ENCODE measurements at places on chromosomes 6 and 20.

GRCh38 chr6:71284785-71285184 lies 3.8 kb upstream of the OGFRL1 start:
- no peak for DNase-seq

GRCh38 chr20:666877-667276 lies 8.7 kb downstream of the SCRT2 start:
- no peak for DNase-seq

GRCh38 chr20:43981540-43981939 lies 66.9 kb downstream of the TOX2 start:
- DNase-seq, result no peak

DNA sequence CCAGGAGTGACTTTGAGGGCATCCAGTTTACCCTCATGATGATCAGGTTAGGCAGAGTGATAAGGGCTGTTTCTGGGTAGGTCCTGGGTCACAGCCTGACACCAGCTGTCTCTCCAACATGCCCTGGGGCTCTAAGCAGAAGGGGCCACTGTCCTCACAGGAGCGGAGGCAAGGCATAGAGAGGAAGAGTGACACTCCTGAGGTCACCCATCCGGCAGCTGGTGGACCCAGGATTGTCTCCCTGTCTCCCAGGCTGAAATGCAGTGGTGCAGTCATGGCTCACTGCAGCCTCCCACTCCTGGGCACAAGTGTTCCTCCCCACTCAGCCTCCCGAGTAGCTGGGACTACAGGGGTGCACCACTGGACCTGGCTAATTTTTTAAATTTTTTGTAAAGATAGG lies 12.0 kb downstream of the DLGAP4 start:
- DNase-seq, result no peak

DNA sequence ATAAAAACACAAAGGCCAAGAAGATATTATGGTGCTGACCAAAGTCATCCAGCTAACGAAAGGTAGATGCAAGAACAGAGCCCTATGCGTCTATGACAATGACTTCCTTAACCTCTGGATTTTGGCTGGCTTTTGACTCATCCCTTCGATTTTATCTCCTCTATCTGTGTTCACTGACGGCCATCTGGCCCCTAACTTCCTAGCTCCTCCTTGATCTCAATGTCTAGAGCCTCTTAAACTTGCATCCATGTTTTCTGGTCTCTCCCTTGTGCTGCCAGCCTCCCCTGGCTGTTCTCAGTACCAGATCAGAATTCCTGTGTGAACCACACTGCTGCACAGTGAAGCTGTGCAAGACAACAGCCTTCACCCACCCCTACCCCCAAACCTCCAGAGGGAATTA lies 452.9 kb downstream of the UTRN start:
- no peak for DNase-seq

DNA sequence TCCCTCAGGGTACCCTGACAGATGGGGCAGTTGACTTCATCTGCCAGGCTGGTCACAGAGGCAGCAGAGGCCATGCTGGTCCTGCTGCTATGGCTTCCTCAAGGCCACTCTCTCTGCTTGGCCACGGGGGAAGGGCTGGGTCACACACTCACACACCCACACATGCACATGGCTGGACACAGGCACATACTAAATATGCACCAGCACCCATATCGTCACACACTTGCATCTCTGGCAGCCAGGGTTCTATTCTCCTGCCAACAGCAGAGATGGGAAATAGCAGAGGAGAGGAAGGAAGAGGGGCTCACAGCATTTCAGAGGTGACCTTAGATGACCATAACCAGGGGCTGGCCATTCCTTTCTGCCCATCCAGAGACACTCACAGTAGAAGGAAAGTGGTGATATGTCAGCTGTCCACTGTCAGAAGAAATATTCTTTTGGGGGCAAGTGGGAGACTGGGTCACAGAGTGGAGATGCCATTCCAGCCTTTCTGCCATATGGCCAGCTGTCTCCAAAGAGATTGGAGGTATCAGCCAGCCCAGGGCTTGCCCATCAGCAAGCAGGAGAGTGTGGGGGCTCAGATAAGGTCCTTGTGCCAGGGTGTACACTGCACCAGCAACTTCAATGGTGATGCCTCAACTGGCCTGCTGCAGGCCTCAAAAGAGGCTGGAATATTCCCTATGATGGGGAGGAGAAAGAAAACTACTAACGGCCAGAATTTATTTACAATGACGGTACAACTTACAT lies at the start of gene TRIM10:
Gene TRIM10 (minus strand): TSS at position 427 of the 747 bp plus-strand sequence. CDS start 353 bp downstream, at position 74.
- no peak for DNase-seq

DNA sequence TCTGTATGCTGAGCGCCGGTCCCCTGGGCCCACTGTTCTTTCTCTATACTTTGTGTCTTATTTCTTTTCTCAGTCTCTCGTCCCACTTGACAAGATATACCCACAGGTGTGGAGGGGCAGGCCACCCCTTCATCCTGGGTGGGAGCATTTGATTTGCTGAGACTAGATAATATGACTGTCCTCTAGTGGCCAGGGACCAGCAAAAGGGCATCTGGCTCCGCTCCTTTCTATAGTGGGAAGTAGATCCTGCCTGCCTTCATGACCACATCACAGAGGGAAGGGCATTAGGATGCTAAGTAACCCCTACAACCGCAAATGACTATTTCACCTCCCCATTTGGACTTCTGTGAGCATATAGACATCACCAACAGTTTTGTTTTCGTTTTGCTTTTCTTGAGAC lies 64.5 kb downstream of the TRMT6 start:
- DNase-seq, result no peak

DNA sequence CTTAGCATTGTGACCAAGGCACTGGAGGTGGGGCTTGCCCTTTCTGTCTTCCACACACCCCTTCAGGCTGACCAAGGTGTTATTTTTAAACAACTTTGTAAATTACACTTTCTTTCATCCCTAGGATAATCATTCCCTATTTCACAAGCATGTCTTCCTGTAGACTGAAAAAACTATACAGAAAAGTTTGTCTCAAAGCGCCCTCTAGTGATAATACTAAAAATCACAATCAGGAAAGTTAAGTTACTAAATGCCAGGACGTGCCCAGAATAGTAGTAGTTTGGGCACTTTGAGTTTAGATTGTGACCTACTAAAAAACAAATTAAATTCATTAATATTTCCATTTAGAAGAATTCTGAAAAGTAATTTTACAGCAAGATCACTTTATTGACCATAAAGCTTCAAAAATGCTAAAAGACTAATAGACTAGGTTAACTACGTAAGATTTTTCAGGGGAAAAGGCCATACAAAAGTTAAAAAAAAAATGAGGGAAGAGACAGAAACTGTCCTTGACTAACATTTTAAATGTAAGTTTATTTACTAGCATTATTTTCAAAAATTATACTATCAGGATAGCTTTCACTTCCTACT lies 123.3 kb upstream of the DUSP22 start:
- DNase-seq, result no peak

DNA sequence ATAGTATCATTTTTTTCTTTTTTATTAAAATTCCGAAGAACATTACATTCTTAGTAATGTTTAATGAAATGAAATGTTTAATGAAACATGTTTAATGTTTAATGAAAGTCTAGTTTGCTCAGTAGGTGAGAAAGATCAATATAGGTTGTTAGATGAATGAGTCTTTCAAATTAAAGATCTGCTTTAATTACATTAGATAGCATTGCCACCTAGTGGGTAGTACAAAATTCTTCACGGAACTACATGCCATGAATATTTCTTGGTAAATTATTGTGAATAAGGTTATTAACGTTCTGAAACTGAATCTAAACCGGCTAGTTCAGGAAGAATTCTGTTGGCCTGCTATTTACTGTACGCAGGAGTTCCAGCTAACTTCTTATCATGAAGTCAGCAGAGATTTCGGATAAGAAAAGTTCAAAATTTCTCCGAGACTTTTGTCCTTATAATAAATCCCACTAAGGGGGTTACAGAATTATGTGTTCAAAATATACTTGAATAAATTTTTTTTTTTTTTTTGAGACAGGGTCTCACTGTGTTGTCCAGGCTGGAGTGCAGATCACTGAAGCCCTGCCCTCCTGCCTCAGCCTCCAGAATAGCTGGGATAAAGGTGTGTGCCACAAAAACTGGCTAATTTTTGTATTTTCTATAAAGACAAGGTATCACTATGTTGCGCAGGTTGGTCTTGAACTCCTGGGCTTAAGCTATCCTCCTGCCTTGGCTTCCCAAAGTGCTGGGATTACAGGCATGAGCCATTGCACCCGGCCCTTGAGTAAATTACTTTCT lies 7.9 kb upstream of the GMNN start:
- DNase-seq, result no peak

- DNase-seq, result no peak
Measured at GRCh38 chr20:47174456-47175243, 181.8 kb downstream of the ZMYND8 start.

DNA sequence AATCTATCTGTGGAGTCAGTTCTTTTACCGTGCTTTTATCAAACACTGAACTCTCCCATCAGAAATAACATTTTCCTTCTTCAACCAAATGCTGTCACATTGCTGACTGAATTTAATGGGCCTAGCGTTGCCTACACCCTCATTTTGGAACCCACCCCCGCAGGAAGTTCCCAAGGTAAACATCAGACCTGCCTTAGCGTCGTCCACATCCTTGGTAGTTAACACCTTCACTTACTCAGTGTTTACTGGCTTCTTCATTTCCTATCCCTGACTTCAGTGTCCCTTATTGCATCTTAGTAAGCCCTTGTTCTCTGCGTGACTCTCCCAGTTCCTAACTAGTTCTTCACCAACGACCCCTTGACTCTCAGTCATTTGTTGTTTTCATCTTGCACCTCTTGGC lies 491.4 kb upstream of the SOX4 start:
- no peak for DNase-seq

GRCh38 chr20:41345729-41346067 lies 5.1 kb downstream of the LPIN3 start:
- DNase-seq, result no peak

GRCh38 chr20:38173237-38174156 lies 8.4 kb upstream of the TGM2 start:
- DNase-seq, result no peak

DNA sequence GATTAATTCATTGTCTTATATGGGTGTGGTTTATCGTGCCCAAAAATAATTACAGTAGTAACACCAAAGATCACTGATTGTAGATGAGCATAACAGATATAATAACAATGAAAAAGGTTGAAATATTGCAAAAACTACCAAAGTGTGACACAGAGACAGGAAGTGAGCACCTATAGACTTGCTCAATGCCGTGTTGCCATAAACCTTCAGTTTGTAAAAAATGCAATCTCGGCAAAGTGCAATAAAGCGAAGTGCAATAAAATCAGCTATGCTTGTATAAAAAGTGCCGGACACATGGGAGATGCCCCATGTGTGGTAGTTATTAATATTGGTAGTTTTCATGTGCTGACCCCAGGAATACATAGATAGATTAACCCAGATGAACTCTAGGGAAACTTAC lies 192.6 kb downstream of the NRN1 start:
- DNase-seq, result no peak

DNA sequence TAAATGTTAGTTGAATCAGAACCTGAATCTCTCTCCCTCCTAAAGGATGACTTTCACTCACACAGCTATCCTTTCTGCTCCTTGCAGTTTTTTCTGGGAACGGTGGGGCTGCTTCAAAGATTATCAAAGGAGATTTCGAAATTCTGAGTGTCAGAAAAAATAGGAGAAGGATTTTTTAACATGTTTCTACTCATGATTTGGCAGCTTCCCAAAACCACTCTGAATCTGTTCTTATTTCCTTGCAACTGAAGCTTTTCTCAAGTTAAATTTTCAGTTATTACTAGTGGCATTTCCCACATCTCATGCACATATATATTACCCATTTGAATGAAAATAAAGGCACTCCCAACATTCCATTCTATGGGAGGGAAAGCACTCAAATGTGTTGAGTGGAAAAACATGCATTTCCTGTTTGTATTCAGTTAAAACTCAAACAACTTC lies 123.6 kb downstream of the LCA5 start:
- no peak for DNase-seq

DNA sequence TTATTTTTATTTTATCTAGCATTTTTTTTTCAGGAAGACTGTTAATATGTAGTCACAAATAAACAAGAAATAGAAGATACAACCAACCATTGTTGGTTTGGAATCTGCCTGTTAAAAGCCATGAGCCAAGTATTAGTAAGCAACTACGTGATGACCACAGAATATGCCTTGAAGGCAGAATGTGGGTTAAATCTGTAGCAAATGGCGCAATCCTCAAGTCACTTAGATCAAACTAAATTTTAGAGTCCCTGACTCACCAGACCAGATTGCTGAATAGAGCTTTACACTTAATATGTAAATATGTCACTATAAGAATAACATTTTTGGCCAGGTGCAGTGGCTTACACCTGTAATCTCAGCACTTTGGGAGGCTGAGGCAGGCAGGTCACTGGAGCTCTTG lies 800.1 kb upstream of the CITED2 start:
- no peak for DNase-seq

DNA sequence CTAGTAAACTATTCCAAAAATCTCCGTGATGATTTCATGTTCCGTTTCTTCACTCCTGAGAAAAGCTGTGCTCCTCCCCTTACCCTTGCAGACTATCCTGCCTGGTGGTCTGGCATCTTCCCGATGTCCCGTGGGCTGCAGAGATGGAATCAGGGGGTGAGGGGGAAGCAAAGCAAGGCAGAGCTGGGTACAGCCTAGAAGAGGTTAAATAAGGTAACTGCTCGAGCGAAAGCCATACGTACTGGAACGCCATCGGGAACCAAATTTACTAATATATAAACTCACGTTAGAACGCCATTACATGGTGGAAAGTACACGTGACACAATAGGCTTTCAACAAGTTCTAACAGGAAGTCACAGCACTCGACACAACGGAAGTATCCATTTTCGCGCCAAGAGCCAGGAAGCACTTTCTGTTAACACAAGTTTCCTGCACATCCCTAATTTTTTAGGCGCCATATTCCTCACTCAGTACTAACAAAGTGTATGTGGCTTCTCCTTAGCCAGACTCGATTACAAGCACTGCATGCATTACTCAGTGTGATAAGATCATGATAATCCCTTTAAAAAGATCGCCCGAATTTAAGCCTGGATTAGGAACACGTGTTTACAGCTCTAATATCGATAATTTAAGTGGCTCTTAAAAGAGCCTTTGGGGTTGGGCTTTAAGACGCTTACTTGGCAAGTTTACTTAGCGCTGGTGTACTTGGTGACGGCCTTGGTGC lies 101.6 kb upstream of the PRSS16 start:
- no peak for DNase-seq

DNA sequence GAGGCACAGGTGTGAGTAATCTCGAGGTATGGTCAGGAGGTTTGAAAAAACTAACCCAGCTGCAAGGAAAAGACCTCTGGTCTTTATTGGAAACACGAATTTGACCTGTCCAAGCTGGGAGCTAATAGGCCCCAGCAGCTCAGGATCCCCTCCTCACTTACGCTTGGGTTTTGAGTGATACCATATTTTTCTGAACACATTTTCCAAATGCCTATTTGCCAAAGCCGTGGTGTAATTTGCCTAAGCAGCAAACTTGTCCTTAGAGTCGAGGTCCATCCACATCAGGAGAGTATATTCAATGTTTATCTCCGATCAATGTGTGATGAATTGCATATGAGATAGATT lies 128.0 kb downstream of the BCAS1 start:
- no peak for DNase-seq

DNA sequence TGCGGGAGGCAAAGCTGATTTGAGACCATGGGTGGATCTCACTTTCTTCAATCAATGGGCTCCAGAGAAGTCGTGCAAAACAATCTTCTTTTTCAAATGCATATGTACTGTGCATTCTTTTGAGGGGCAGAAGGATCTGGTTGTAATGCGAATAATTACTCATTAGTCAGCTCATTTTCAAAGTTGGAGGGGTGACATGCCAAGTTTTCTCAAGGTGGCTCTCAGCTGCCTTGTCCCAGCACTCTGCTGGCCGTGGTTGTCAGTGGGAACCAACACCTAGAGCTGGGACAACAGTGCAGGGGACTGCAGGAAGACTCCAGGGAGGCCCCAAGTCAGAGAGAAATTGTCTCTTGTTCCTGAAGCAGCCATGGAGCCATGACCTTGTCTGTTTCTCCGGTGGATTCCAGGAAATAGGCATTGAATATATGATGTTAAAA lies 25.3 kb downstream of the MYT1 start:
- no peak for DNase-seq
